ENCODE measurements at places on chromosomes 4 and X. TPM values are rescaled to one million over a fixed set of nuclear protein-coding genes. Genes with fewer than 3 reads are reported as not detected.

DNA sequence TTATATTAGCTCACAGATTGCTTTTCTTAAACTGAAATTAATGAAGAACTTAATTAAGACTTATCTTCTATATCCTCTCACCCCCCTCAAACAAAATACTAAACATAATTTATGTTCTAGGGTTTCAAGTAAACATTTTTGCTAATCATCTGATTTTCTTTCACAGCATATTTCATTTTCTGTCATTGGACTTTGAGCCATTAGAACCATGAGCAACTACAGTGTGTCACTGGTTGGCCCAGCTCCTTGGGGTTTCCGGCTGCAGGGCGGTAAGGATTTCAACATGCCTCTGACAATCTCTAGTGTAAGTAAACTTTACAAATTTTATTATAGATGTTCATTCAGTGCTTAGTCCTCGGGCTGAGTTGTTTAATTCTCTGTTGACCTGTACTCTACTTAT lies 3.3 kb downstream of the PDLIM5 start:
- DNase-seq = peak; percentile 77

DNA sequence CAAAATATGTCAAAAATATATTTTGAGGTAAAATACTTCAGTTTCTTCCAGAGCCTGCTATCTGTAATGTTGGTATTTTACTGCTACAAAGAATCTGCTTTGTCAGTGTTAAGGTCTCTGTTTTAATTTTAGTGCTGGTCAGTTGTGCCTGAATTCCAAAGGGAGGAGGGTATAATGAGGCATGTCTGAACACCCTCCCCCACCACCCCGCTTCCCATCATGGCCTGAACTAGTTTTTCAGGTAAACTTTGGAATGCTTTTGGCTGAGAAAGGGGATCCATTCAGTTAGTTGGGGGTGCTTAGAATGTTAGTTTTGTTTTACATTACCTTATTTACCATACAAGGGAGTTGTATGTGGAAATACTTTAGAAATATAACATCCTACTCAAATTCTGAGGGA lies 158.5 kb downstream of the MID1IP1 start:
- DNase-seq = no peak

GRCh38 chr4:77805840-77806239 lies 13.3 kb downstream of the CNOT6L start:
- DNase-seq = no peak

GRCh38 chr4:182825003-182825402 lies 92.2 kb downstream of the DCTD start:
- no peak for DNase-seq

The PPBP gene
- total RNA-seq = not detected

DNA sequence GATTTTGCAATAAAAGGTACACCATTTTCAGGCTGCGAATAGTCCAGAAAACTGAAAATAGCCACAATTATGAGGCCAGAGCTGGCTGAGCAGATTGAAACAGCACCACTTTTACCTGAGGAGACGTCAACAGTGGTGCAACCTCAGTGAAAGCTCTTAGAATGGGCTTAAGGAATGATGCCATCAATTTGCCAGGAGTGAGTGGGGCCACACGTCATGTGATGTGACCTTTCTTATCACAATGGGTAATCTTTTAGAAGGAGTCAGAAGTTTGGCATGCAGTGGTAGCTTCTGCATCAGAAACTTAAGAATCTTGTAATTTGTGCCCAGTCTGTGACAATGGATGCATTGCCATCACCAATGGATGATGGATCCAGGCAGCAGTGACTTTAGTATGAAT lies 27.6 kb downstream of the ZNF81 start:
- DNase-seq = no peak

DNA sequence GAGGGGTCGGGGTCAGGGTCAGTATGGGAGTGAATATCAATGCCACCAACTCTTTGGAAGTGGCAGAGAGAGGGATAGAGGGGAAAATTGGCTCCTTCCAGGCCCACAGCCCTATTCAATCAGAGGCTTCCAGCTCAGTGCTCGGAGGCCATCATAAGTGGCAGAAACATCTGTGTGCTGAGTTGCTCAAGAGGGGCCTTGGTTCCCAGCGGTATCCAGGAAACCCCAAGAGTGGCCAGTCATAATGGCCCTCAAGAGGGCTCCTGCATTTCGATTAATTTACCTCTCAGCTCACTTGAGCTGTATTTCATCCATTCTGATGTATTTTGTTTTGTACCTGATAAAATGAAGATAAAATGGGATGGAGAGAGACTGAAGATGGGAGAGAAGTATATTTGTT lies 154.3 kb upstream of the EOLA2 start:
- no peak for DNase-seq

The SLC49A3 gene
- not detected for total RNA-seq
